RWPE2 (cell line): ENCODE measurements at places on chromosomes 3 and 15.

GRCh38 chr3:157844800-157845565, 261.2 kb downstream of the SHOX2 start:
- no peak for DNase-seq

- DNase-seq: no peak
Measured at GRCh38 chr3:13455644-13456043, 24.5 kb upstream of the HDAC11 start.

DNA sequence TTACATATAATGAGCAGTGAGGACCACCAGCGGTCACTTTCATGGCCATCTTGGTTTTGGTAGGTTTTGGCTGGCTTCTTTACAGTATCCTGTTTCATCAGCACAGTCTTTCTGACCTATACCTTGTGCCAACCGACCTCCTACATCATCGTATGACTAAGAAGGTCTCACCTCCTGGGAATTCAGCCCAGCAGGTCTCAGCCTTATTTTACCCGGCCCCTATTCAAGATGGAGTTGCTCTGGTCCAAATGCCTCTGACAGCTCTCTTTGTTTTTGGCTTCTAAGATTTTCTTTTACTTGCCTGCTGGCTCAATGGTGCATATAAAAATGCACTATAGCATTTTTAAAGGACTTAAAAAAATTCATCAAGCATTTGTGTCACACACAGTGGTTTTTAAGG, 3.2 kb upstream of the MME start:
- no peak for DNase-seq

GRCh38 chr15:20340331-20340811, 201.2 kb downstream of the GOLGA6L6 start:
- peak; percentile 99 for DNase-seq

GRCh38 chr3:186180891-186181481, 72.1 kb upstream of the ETV5 start:
- no peak for DNase-seq

GRCh38 chr15:83959477-83959876, 276.1 kb upstream of the GOLGA6L4 start:
- no peak for DNase-seq

GRCh38 chr3:185979721-185980121, 41.9 kb upstream of the TRA2B start:
- no peak for DNase-seq

- DNase-seq: no peak
Measured at GRCh38 chr15:43274136-43274535, 7.4 kb upstream of the TGM5 start.

- DNase-seq: no peak
Measured at GRCh38 chr3:193921465-193921864, 214.5 kb upstream of the HES1 start.

- peak; percentile 73 for DNase-seq
Measured at GRCh38 chr3:40971191-40972168, 227.8 kb upstream of the CTNNB1 start.

GRCh38 chr3:53589201-53589600, 94.8 kb downstream of the CACNA1D start:
- DNase-seq: no peak

DNA sequence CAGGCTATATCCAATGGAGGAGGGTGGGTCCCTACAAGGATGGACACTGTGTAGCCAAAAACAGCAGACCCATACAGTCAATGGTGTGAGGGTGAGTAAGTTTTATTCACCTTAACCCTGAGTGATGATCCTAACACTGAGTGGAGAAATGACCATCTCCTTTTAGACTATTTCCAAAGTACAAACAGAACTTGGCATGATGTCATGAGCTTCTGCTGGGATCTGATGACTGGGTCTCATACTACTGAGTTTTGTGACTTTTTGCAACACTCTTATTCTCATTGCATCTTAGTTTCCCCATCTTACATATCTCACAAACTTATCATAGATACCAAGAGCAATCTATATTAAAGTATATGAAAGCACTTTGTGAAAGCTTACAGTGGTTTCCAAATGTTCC, 330.3 kb upstream of the CFAP20DC start:
- DNase-seq: no peak

- DNase-seq: no peak
Measured at GRCh38 chr15:42090781-42091180, 3.6 kb downstream of the PLA2G4D start.

DNA sequence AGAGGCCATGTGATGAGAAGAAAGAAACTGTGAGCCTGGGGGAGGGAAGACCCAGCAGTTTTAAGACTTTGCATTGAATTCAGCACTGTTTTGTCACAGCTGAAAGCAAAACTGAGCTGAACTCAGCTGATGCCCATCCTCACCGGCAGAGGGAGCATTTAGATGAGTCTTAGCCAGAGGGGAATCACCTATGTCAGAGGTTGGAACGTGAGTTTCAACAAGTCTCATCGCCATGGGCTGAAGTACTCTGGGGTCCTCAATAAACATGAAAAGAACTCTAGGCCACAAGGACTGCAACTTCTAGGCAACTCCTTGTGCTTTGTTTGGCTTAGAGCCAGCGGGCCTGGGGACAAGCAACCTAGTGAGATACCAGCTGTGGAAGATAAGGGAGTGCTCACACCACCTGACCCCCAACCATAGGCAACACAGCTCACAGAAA, 324.5 kb downstream of the TBL1XR1 start:
- no peak for DNase-seq

DNA sequence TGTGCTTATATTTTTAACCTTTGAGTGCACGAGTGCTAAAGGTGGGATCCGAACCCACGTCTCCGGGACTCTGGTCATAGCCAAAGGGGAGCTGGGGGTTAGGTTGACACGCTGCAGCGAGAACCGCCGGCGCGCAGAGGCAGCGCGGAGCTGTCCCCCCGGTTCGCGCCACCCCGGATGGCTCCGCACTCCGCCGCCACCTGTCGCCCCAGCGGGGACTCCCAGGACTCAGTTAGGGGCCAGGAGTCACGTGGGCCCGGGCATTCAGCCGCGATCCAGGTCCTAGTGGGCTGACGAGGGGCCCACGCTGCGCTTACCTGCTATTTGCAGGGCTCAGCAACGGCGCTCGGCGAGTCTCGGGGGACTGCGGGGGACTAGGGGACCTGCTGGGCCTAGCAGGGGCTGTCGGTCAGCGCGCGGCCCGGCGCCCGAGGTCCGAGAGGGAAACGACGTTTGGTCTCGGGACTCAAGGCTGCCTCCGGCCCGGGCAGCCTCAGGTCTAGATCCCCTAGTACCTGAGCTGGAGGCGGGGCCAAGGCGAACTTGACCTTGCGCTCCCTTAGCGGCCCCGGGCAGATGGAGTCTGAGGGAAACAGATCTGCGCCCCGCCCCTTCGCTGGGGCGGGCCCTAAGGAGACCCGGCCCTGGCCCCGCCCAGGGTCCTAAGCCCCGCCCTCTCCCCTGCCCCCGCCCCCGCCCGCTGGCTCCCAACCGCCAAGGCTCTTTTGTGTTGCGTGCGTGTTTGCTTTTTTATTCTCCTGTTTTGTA, at the start of gene NMNAT3:
Gene NMNAT3, minus strand, starts transcription at position 585 of the 768 bp plus-strand sequence. CDS start 50,248 bp downstream, outside the sequence.
- DNase-seq: peak; percentile 90

- DNase-seq: no peak
Measured at GRCh38 chr15:70870051-70870450, 16.1 kb upstream of the LARP6 start.

DNA sequence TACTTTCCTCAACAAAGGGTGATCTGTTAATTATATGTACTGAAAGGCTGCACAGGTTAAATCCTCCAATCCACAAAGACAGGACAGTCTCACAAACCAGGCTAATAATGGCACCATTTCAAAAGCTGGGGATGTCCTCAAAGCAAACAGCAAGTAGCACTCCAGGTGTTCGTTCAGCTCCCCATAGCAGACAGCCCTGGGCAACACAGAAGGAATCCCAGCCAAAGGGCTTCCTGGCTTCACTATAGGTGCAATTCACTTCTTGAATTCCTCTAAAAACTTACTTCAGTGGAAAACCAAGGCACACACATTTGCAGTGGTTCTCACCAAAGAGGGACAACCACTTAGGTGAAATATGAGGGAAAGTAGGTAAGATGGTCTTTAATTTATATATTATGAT, 166.7 kb downstream of the CTNNB1 start:
- no peak for DNase-seq

- DNase-seq: no peak
Measured at GRCh38 chr3:140597792-140598191, 80.1 kb upstream of the TRIM42 start.

DNA sequence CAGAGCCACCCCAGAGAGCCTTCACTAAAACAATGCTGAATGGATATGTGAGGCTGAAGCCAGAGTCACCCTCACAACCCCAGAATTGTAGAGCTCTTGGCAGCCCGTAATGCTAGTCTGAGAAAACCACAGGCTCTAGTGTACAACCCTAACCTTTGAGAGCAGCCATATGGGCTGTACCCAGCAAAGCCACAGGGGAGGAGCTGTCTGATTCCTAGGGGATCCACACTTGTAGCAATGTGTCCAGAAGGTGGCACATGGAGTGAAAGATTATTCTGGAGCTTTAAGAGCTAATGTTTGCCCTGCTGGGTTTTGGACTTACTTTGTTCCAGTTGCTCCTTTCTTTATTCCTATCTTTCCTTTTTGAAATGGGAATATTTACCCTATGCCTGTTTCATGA, 626.8 kb downstream of the GRM7 start:
- DNase-seq: no peak

GRCh38 chr3:45944830-45945620, 1.8 kb downstream of the CXCR6 start:
- DNase-seq: no peak

GRCh38 chr15:85899927-85900326, 105.2 kb upstream of the KLHL25 start:
- DNase-seq: no peak

- no peak for DNase-seq
Measured at GRCh38 chr15:37743826-37744225, 190.6 kb upstream of the TMCO5A start.

DNA sequence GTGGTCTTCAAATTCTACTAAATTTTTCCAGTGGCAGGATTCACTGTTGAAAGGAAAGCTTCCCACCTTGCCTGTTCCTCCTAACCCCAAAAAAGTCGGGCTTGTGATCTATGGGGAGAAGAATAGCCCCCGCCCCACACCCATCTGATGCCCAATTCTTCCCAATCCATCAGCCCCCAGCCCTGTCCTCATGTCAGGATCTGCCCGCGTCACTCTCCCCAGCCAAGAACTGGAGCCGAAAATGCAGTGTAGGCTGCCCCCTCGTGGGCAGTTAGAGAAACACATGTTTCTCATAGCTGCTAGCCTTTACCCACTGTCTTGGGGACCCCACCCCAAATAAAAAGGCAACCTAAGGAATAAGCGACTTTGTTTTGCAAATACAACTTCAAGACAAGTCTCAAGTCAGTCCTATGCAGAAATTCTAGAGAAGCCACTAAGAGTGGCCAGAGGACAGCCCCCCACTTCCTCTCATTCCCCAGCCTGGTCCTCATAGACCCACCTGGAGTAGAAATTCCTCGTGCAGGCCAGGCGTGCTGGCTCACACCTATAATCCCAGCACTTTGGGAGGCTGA, 13.0 kb upstream of the CSK start:
- no peak for DNase-seq

- peak; percentile 70 for DNase-seq
Measured at GRCh38 chr15:100726421-100727190, 124.2 kb downstream of the ASB7 start.

DNA sequence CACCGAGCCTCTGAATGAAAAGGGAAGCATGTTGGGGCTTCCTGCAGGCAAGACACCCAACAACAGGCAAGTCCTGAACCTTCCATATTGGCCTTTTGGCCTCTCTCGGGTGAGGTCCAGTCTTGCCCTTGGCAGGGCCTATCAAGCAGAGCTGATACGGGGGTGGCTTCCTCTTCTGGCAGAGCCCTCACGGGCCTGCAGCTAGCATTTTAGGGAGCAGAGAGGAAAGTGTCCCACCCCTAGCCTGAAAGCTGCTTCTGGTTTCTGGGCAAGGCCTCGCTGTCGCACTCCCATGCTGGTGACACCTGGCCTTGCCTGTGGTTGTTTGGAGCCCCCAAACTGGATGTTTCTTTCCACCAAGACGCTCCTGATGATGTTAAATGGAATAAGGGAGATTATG, 31.8 kb upstream of the CTSH start:
- no peak for DNase-seq

DNA sequence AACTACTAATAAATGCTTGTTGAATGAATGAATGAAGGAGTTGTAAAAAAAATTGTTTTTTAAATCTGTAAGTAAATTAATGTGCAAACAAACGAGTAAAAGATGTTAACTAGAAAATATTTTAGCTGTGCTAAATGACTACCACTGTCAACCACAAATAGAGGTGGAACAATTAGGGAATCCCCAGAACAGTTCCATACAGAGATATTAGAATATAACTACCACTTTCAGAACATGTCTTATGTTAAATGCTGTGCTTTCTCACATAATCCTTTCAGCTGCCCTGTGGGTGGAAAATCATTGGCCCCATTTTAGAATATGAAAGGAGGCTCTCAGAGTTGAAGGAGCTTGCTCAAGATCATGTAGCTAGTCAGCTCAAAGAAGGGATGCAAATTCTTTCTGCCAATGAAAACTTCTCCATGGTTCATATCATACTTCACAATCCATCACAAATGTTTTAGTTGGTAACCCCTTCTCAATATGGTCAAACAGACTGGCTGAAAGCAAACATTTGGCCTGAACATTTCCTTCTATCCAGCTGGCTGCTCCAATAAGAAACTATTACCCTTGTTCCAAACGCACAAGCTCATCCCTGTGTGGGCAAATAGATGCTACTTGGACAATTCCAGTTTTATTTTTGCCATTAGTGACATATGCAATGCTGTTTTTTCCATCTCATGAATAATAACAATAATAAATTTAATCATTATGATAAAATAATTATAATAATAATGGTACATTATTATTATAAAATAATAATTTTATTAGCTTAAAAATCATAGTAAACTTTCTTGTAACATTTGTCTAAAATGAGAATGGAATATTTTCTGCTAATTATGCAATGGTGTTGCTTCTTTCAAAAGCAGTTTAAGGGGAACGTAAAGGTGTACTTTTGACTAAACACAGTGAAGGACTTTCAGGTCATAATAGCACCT, 290.4 kb upstream of the STT3B start:
- DNase-seq: no peak

DNA sequence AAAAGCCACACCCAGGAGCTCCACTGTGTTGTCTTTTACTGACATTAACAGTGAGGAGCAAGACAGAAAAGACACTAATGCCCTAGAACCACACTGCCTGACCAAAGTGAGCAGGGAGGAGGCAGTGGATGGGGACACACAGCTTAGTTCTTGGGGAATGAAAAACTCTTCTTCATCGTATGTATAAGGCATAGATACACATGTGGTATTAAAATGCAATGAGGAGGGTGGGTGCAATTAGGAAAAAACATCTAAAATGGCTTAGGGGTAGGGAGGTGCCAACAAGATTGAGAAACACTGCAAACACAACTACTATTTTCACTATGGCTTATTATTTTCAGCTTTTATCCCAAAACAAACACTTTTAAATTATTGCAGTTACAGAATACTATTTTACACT, 15.5 kb downstream of the KLHL25 start:
- no peak for DNase-seq

DNA sequence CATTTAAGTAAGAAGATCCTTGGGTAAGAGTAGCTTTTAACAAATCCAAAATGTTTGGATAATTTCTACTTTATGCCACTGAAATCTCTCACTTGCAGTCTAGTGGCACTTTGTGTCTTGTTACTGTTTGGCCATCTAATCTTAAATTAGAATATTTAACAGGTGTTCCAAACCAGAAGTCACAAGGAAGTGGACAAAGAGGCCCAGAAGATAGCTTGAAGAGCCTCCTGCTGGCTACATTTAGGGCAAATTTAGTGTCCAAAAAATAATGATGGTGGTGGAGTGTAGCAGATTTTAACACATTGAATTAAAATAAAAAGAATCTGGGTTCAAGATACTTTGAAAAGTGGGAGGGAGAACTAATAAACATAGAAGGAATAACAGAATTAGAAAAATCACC, 172.2 kb downstream of the GHSR start:
- DNase-seq: no peak
